Stimulated activated CD4-positive, alpha-beta T cell treated with anti-CD3 and anti-CD28 coated beads, Interleukin-15, amount 100 ng/mL, for 1 hour (primary cell): ENCODE measurements at places on chromosomes 6 and 20.

DNA sequence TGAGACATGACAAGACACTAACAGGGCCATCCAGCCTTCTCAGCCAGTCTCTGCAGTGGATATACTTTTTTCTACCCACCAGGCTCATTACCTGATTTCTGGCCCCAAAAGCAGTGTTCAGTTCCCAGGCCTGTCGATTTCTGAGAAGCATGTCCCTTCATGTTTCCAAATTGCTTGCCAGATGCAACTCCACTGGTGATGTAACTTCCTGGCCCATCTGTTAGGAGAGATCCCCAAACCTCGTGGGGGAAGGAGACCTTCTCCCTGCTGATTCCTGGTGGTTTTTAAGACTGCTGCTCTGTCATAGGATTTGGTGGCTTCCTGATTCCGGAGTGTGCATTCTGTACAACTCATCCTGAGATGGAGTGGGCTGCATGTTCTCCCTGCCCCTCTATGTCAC lies 31.6 kb upstream of the MRPS10 start:
- DNase-seq, result no peak

DNA sequence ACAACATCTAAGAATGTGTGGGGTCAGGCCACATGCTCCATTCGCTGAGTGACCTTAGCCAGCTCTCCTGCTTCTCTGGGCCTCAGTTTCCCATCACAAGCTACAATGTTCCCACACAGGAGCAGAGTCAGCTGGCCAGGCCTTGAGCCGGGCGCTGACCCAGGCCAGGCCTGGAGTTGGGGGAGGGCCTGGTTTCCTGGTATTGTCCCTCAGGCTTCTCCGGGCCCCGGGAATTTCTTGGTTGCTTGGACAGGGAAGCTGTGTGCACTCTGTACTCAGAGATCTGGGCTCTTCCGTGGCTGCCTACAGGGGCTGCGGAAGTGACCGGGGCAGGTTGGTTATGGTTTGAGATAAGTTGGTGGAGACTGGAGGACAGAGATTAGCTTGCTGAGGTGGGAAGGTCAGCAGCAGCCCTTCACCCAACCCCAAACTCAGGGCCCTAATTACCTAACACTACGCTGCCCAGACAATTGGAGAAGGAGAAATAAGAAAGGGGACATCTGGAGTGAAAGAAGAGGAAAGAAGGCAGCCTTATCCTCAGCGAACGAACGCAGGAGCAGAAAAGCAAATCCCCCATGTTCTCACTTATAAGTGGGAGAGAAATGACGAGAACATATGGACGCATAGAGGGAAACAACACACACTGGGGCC lies 6.2 kb downstream of the TGM2 start:
- no peak for DNase-seq

DNA sequence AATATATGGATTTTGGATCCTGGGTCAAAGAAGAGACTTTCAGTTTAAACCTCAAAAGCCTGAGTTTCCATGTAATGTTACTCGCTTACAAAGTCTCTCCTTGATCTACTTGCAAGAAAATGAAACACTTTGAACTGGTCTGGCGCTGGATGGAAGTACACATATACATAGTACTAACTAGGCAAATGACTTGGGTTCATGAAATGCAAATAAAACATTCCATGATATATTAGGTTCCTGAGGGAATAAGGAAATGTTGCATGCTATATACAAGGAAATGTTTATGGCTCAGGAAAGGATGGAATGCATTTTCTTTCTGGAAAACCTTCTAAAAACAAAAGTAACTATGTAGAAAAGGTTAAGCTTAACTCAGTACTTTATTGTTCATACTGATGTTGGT lies 11.4 kb upstream of the TXLNB start:
- DNase-seq, result no peak

- no peak for DNase-seq
Observed at GRCh38 chr20:56348746-56349145, 10.0 kb upstream of the FAM210B start.

GRCh38 chr20:40591536-40591935 lies 97.5 kb downstream of the MAFB start:
- no peak for DNase-seq

GRCh38 chr20:54345301-54345724 lies 130.1 kb upstream of the DOK5 start:
- no peak for DNase-seq

DNA sequence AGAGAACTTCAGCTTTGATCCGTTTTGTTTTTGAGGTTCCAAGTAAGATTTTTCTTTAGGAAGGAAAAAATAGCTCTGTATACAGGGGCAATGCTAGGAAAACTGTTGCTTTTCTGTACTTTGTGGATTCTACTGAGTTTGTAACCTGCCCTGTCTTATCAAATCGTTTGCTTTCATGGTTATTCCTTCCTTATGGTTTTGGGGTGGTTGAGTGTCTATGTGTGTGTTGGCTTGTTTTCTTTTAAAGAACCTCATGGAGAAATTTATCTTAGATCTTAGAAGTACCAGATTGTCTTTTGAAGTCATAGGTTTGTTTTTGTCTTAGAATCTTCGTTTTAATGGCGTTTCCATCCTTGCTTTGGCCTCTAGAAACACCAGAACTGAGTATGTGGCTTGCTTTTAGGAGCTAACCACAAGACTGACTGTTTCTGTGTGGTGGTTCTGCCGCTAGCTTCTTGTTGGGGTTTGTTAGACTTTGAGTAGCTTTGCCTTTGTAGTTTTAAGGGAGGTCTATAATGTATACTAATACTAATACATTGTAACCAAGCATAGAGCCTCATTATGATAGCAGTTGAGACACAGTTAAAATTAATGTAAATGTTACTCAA lies 86.8 kb downstream of the RPP40 start:
- no peak for DNase-seq

GRCh38 chr6:159988983-159989454 lies 20.1 kb downstream of the IGF2R start:
- DNase-seq, result no peak

DNA sequence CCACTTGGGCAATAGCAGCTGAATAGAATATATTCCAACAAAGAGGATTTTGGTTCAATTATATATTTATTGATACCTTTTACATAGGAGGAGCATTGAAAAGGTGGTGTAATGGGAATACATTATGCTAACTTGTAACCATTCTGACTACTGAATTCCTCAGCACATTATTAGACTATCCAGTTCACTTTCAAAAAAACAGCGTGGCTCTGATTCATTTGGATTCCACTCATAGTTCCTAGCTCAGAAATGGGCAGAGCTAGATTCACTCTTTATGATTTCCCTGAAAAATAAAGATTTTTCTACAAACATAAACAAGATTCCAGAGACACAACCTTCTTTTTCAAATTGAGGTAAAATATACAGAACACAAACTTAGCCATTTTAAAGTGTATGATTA lies 9.2 kb upstream of the TRERF1 start:
- DNase-seq, result no peak

DNA sequence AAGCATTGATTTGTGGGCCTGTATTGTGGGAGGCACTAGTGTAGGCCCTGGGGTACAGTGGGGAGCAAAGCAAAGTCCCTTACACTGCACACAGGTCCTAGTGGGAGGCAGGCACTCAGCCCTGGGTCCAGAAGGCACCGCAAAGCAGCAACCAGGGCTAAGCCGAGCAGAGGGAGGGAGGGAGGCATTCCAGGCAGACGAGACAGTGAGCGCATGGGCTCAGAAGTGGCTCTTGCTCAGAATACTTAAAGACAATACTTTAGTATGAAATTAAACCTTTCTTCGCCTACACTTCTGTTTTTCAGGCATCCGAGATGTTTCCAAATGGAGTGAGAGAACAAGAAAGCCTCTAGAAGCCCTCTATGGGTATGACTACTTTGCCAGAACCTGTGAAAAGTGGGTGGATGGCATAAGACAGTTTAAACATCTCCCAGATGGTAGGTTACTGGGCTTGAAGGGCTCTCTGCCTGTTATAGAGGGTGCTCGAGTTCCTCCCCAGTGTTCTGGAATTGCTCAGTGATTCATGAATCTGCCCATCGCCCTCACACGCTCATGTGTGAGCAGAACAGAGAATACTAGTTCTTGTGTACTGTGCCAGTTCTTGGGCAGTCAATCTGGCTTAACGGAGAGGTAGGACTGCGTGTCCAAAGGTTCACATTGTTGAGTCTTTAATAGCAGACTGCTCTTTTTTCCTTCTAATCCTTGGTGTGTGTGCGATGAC lies 18.7 kb downstream of the BPHL start:
- no peak for DNase-seq

GRCh38 chr6:139568151-139568955 lies 193.9 kb upstream of the CITED2 start:
- DNase-seq, result no peak

- DNase-seq, result no peak
Observed at GRCh38 chr20:8153281-8153908, 21.3 kb downstream of the PLCB1 start.

GRCh38 chr6:161837449-161837735 lies 563.5 kb upstream of the AGPAT4 start:
- no peak for DNase-seq

DNA sequence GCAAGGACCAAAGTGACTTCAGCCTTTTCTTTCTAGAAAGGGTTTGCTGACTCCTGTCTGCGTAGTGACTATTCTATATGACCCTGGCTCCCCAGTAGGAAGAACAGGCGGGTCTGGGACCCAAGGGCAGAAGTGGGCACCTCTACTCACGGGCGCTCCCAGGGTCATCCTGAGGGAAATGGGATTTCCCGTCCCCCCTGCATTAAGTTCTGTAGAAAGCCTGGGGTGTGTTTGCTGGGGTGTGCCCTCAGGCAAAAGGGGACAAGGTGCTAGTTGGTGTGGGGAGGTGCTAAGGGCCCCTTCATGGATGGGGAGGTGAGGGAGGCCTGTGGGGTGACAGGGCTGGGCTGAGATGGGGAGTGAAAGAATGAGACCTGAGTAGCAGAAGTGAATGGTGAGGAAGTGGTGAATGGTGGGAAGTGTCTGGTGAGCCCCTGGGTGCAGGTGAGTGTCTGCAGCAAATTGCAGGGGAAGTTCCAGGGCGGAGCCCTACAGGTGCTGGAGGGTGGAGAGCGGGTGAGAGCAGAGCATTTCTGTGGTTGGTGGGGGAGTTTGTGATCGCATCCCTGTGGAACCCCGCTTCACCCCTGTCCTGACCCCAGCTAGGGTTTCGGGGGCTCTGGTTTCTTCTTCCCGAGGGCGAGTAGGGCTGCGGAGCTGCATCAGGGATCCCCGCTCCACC lies 21.1 kb downstream of the RAET1L start:
- no peak for DNase-seq

GRCh38 chr20:46637020-46637419 lies 14.2 kb downstream of the SLC13A3 start:
- no peak for DNase-seq

DNA sequence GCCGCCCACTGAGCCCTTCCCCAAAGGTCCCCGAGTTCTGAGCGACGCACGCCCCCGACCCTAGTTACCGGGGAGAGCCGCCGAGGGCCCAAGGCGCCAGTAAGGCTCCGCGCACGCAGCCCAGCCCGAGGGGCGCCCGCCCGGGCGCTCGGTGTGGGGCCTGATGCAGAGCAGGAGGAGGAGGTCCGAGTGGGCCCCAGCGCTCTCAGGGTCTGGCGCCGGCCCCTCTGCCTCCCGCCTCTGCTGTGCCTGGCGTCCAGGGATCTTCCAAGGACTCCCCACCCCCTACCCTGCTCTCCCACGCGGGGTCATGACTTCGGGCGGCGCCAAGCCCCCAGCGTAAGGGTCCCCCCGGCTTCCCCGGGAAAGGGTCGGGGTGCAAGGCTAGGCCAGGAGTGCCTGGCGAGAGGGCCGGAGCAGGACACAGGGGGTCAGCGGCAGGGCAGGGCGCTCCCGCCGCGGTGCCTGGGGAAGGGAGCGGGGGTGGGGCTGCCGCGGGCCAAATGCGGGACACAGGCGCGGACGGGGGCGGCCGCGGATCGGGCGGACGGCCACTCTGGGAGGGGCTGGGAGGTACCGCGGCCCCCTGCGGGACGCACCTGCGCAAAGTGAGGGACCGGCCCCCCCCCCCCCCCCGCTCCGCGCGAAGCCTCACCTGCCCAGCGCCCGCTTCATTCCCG lies 637 bp downstream of the ABHD12 start:
- peak; percentile 12 for DNase-seq

GRCh38 chr20:1975291-1975690 lies 18.6 kb downstream of the PDYN start:
- DNase-seq, result no peak

DNA sequence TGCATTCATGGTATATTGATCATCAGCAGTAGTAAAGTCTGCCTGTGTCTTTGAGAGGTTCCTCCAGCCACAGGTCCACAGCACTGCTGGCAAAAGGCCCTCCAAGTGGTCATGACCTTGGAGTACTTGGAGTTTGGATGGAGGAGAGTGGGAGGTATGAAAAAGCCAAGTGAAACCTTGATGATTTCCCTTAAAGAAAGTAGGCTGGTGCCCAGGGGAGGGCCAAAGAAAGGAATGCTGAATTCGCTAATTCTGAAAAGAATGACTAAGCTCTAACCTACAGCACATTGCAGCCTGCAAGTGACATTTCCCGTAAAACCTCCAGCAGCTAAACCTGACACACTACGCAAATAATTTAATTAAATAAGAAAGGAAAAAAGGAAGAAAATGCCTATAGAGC lies 223.4 kb upstream of the TAB2 start:
- no peak for DNase-seq

GRCh38 chr6:28978133-28978491 lies 27.0 kb downstream of the ZNF311 start:
- DNase-seq, result no peak

DNA sequence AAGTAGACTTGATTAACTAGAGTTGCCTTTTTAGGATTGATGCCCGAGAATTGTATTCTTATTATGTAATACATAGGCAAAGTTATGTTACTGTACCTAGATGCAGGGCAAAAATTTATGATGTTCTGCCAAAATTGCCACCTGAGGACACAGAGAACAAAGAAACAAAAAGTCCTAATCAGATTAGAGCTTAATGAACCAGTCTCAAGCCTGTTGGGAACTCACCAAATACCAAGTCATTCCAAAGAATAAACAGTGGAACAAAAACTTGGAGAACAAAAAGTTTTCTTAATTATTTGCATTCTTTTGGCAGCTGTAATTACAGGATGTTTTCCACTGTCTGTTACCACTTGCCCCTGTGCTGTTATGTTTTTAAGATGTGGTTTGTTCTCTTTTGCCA lies 154.7 kb upstream of the SGK1 start:
- no peak for DNase-seq

DNA sequence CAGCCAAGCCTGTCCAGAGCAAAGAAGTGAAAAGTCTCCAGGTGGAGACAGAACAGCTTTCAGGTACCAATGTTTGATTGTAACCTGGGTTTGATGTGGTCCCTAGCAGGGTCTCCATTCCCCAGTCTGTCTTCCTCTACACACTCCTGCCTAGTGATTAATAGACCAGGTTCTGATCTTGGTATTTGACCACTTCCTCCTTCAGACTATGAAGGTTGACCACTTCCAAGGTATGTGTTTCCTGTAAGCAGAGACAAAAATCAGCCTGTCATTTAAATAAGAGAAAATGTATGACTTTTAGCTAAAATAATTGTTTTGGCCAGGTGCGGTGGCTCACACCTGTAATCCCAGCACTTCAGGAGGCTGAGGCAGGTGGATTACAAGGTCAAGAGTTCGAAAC lies 41.8 kb upstream of the TOP1 start:
- DNase-seq, result no peak

- DNase-seq, result no peak
Observed at GRCh38 chr6:166417285-166417691, 34.5 kb upstream of the MPC1 start.
